ENCODE measurements at places on chromosomes 2 and 18. TPM values are rescaled to one million over a fixed set of nuclear protein-coding genes. Genes with fewer than 3 reads are reported as not detected.
A peak's percentile ranks its signal among the peaks of the same experiment; 100 is the strongest.

DNA sequence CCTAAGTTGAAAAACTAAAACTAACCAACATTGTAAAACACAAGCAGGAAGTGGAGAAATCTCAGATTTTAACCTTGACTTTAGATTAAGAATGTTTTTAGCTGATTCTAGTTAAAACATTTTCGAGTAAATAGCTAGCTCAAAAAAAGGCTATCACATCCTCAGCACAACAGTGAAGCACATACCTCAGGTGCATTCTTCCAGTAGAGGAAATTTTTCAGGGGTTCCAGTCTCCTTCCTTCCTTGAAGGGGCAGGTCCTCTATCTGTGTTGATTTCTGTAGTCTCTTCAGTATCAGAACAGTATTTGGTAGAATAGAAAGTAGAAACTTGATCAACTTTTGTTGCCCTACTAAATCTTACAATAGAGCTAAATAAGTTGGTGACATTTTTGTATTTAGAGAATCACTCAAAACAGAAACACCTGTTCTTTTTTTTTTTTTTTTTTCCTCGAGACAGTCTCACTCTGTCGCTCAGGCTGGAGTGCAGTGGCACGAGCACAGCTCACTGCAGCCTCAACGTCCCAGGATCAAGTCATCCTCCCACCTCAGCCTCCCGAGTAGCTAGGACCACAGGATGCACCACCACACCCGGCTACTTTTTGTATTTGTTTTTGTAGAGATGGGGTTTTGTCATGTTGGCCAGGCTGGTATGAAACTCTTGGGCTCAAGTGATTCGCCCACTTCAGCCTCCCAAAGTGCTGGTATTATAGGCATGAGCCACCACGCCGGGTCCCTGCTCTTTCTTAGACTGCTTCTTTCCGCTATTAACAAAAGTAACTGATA lies 6.9 kb upstream of the GPR155 start:
- peak overlapping the region; percentile 80 for H3K4me3 ChIP-seq
- DNase-seq = peak; percentile 28
- H3K27ac ChIP-seq = peak overlapping the region; percentile 97
- H3K27me3 ChIP-seq = no peaks in the 10 kb centered on the region

The MAP3K19 gene
- total RNA-seq = not detected

The HRH4 gene
- not detected for total RNA-seq

The DSEL gene
- total RNA-seq = 0.08 TPM
